Thyroid gland (tissue), 4 donors: ENCODE measurements at places on chromosomes 6 and 20.

- DNase-seq, result no peak
Measured at GRCh38 chr6:160042788-160043301, 74.0 kb downstream of the IGF2R start.

DNA sequence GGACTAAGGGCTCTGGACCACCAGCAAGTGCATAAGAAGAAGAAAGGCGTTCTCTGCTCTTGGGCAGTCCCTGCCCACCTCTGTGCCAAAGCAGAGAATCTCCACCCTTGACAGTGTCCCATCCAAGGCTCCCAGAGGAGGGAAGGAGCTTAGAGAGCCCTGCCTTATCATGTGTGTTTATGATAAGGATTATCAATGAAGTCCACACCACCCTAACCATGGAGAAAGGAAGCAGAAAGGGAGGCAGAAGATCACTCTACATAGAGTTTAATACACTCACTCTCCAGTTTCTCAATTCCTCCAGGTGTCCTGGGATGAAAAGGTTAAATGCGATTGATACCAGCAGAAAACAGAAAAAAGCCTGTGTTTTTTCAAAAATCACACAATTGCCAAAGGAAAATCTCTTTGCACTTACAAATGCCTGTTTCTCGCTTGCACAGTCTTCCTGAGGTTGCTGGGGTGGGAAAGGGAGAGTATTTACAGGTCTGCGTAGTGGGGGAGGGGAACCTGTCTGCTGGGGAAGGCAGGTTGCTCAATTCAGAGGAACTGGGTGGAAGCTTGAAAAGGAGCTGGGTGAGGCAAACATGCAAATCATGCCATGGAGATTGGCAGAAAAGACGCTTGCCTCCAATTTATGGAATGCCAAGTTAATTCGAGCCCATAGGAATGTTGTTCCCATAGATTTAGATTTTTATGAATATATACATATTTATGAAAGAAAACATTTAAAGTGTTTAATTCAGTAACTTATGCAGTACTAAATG, 104.0 kb downstream of the EYA2 start:
- DNase-seq, result peak; percentile 83

- DNase-seq, result no peak
Measured at GRCh38 chr6:164396071-164397047, 913.0 kb downstream of the C6orf118 start.

DNA sequence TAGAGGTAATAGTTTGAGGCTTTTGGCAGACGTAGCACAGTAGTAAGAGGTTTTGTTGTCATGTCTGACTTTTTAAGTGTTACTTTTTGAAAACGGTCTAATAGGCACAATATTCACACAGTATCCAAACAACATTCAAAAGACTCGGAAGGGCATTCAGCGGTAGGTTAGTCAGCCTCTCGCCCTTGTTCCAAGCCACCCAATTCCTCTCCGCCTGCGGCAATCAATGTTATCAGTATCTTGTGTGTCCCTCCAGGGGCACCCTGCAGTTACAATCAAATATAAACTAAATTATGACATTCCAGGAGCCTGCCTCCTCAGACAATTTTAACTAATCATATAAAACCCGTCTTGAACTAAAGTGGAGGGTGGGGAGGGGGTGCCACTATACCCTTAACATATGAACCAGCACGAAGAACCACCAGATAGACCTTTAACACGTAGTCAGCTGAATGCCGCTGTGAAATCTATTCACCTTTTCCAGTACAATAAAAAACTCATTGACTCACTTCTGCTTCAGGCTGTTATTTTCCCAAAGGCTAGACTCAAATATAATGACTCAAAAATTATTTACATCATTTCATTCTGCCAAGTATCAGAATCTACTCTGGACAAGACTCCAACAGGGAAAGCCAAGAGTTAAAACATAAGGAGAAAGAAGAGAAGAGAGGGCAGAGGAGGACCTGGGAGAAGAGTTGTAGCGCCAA, 1.6 kb downstream of the TENT5A start:
- DNase-seq, result peak; percentile 49

DNA sequence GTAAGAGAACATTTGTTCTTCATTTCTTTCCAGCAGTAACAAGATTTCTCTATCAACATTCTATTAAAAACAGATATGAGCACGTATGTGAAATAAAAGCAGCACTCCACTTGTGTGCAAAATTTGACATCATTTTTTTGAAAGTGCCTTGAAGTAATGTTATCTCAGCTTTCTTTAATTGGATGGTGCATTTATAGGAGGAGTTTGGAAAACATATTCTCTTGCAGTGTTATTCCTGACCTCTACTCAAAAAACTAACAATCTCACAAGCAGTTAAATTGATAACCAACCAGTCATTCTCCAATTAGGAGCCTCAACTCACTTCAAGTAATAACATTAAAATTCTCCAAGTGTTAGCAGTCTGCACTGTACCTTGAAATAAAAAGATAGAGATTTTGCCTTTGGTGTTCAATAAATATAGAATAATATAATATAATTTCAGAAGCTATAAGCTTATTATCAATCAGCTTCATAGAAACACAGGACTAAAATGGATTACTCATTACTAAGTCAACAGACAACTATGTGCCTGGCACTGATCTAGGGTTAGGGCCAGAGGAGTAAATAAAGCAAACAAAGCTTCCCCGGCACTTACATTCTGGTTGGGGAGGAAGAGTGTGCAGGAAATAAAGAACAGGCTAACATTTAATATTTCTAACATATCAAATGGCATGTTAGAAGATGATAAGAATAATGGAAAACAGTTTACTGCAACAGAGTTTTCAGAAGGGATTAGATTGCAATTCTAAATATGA, 149.0 kb upstream of the SGK1 start:
- DNase-seq, result no peak

DNA sequence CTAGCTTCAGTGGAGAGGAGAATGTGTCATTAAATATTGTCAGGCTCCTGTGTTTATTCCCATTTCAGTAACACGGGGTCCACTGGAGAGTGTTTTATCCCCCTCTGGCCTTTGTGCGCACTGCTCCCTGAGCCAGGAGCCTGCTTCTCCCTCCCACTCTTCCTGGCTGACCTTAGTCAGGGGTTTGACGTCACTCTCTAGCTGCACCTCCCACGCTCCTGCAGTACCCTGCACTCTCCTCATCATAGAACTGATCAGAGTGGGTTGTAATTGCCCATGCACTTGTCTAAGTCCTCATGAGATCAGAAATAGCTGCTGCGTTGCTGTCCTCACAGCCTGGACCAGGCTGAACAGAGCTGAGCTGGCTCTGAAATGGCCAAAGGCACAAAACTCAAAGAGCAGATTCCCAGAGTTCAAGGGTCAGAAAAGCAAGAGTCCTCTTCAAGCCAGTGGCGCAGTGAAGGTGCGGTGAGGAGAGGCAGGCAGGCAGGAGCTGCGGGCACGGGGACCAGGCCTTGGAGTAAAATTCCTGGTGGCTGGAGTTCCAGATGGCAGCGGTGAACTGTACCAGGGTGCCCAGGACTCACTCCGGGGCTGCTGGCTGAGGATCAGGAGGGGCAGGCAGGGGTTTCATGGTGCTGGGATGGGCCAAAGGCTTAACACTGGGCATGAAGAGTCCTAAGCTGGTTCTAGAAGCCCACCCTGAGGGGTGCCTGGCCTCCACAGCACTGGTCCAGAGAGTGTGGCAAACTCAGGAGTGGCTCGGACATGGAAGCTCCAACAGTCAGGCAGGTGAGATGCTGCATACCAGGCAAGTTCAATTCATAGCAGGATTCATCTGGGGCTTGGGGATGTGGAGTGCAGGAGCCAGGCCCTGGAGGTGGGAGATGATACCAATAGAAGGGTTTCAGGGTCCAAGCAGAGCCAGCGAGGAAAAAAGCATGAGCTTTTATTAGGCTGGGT, 170.9 kb downstream of the SCP2D1 start:
- no peak for DNase-seq

- no peak for DNase-seq
Measured at GRCh38 chr6:135213616-135214015, 32.5 kb downstream of the MYB start.

- DNase-seq, result peak; percentile 69
Measured at GRCh38 chr6:39361657-39362486, 39.4 kb upstream of the KCNK16 start.

DNA sequence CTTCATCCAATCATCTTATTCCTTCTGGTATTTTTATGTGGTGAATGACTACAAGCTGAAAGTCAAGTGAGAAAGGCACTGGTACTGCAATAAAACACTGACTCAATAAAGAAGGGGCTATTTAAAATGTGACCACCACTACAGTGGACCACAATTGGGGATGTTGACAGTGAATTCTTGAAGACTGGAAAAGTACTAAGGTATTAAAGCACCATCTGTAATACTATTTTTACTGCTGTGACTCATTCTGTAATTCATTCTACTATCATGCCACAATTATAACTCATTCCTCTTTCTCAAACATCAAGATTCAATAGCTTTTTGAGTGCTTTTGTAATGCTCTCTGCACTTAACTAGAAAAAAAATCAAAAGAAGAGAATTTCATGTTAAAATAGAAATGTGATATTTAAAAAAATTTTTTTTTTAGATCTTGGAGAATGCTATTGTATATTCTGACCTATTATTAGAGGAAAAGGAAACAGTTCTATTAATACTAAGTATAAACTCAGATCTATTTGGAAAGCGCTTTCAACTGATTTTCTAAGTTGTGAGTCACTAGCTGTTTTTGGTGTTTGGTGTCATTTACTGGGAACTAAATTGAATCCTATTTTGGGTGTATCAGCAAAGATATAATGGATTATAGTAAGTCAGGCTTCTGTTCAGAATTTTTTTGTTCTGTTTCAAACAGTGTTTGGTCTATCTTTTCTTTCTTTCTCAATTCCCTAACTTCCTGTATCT, 104.7 kb upstream of the TMEM170B start:
- no peak for DNase-seq

- no peak for DNase-seq
Measured at GRCh38 chr6:139161817-139162284, 27.0 kb downstream of the HECA start.

DNA sequence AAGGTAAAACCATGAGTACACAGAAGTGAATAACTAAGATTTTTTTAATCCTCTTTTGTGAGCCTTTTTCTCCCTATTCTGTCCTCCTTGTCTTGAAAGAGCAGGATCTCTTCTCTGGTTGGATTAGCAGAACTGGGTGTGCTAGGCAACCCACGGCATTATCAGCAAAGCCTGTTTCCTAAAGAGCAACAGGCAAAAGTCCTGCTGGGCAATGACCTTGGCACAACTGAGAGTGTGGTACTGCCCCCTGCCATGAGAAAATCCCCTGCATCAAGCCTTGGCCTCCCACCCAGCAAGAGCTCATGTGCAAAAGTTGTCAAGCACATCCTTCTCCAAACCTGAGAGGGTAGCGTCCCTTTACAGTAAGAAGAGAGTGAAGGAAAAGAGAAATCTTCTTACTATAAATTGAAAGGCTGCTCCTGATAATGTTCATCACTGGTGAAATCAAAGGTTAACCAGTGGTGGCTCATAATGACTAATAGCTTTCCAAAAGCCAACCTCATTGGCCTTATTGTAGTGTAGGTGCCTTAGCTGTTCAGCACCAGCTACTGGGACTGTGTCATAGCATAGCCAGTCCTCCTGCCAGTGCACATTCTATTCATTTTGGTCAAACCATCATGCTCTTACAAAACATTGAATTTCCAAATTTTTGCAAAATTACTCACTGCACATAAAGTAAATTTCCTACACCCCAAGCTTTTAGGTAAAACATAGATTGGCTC, 17.1 kb downstream of the KIF6 start:
- no peak for DNase-seq

GRCh38 chr6:99808992-99809391, 185.0 kb downstream of the MCHR2 start:
- no peak for DNase-seq

- DNase-seq, result no peak
Measured at GRCh38 chr6:12800120-12800519, 83.6 kb downstream of the PHACTR1 start.
